Uterus (tissue), 4 donors: ENCODE measurements at places on chromosomes 2 and 18.

DNA sequence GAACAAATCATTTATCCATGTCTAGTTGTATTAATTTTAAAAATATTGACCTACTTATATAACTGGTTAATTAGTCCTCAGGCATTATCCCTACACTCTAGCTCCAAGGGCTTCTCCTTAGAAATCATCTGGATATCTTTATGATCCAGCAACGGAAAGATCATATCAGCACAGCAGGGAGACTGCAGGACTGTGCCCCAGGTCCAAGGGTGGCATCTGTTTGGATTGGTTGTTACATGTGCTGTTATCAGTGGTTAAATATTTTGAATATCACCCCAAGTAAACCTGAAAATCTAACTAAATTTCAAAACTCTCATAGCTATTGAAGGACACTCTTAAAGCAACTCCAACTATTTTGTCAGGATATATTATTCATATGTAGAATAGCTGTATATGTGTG lies 556.2 kb upstream of the ZEB2 start:
- no peak for DNase-seq

GRCh38 chr2:151782378-151783132 lies 45.7 kb downstream of the ARL5A start:
- no peak for DNase-seq

DNA sequence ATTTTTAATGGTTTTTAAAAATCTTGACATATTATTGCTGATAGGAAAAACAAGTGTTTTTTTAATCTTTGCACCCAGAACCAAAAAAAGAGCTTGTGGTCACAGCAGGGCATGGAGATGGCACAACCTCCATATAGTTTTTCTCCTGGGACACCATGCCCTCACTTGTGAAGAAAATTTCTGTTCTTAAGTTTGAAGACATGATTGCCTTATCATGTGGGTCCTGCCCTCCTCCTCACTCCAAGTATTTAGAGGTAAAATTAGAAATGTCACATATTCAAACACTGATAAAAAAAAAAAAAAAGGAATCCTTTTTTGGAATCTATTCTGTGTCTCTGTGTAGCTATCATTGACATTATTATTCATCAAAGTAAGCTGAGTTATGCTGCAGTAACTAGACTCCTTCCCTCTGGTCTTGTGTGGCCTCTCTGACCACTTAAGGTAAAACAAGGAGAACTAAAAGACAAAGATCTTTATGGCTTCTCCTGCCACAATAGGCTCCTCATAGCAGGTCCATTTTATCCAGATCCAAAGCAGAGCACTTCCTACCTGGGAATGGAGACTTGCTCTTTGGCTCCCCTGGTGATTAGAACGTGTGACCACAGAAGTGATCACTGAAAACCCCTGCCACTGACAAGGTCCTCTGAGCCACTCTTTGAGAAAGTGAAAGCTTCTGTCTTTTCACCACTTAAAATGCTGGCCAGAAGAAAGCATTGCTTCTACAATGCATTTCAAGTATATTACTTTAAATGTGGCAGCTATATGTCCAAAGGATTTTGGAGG lies 19.8 kb downstream of the ADD2 start:
- DNase-seq: no peak

- no peak for DNase-seq
Observed at GRCh38 chr18:69172046-69172445, 228.6 kb upstream of the DOK6 start.

DNA sequence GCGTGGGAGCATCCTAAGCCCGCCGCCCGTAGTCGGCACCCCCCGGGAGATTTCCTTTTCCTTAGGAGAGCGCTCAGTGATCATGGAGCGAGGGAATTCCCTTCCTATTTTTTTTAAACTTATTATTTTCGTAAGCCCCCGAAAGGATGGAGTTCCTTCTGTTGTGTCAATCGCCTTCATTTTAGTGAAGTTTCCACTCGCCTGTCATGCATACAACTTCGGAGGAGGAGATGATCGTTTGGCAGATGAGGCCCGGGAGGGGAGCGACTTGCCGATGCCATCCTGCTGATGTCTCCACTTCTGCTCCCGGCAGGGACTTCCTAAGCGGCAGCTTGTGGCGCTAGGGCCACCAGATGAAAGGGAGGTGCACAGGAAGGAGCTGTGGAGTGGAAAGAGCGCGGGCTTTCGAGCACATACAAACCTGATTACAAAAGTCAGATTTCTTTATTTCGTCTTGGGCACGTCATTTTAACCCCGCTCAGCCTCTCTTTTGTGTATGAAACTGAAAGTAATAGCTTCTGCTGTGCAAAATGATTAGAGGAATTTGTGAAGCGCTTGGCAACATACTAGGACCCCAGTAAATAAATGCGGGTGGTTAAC lies at the start of gene ADGRF3:
ADGRF3 (minus strand) TSS at position 336 of the 600 bp plus-strand sequence. CDS start 555 bp downstream, outside the sequence.
- peak; percentile 28 for DNase-seq

DNA sequence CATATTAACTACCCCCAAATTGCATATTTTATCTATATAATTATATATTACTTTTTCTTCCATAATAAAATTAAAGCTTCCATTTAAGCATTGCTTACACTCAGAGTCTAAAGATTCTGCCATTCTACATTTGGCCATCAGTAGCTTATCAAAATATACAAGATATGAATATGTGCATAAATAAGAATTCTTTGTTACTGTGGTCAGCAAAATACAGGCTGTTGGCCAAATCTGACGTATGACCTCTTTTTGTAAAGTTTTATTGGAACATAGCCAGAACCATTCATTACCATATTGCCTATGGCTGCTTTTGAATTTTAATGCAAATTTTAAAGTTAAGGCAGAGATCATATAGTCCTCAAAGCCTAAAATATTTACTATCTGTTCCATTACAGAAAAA lies 643.9 kb upstream of the VRK2 start:
- DNase-seq: no peak

- DNase-seq: no peak
Observed at GRCh38 chr2:31651267-31651666, 70.5 kb upstream of the SRD5A2 start.

- DNase-seq: no peak
Observed at GRCh38 chr2:202278944-202279343, 13.4 kb downstream of the NOP58 start.

- DNase-seq: no peak
Observed at GRCh38 chr2:109269706-109270504, 140.9 kb downstream of the SH3RF3 start.

DNA sequence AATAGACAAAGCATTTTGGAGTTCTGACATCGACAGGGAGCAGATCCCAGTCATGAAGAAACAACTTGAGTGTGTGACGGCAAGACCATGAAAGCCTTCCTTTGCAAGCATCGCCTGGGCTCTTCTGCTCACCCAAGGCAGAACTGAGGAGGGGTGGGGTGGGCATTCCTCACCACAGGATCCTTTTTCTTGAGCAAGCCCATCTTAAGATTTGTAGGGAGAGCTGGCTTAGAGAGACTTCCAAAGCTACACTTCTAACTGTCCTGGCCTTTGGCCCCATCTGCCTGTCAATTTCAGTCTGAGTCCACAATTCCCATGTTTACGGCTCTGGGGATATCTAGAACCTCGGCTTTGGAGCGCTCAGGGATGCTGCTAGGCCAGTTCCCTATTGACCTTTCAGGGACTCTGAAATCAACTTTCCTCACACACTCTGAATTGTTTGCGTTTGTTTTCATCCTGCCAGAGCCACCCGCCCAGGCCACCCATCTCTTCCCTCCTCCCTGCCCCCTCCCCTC lies 3.7 kb downstream of the KLHL14 start:
- DNase-seq: no peak

GRCh38 chr2:74690571-74690970 lies 36.5 kb downstream of the SEMA4F start:
- DNase-seq: no peak

GRCh38 chr2:113284476-113284875 lies 5.8 kb upstream of the PAX8 start:
- DNase-seq: no peak

GRCh38 chr2:240374085-240374907 lies 61.2 kb upstream of the GPC1 start:
- peak; percentile 64 for DNase-seq

DNA sequence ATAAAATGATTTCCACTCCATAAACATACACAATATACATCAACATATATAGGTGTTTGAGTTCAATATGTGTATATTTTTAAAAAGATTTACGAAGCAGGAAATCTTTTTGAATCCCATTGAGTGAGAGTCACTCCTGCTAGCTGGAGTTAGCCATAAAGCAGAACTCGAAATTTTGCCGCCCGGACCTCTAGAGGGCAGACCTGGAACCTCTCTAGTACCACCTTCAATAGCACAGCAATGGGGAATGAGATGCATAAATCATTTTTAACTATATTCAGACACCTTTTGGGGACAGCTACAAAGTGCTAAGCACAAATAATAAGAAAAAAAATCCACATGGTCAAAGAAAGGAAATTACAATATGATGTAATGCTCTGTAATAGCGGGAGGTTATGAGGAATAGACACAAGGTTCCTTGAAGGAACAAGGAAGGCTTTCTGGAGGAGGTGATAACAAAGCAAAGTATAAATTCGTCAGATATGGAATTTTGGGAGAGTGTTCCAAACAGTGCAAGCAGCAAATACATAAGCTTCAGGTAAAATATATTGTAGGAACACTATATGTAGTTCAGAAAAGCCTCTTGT lies 533.4 kb downstream of the ERBB4 start:
- no peak for DNase-seq

DNA sequence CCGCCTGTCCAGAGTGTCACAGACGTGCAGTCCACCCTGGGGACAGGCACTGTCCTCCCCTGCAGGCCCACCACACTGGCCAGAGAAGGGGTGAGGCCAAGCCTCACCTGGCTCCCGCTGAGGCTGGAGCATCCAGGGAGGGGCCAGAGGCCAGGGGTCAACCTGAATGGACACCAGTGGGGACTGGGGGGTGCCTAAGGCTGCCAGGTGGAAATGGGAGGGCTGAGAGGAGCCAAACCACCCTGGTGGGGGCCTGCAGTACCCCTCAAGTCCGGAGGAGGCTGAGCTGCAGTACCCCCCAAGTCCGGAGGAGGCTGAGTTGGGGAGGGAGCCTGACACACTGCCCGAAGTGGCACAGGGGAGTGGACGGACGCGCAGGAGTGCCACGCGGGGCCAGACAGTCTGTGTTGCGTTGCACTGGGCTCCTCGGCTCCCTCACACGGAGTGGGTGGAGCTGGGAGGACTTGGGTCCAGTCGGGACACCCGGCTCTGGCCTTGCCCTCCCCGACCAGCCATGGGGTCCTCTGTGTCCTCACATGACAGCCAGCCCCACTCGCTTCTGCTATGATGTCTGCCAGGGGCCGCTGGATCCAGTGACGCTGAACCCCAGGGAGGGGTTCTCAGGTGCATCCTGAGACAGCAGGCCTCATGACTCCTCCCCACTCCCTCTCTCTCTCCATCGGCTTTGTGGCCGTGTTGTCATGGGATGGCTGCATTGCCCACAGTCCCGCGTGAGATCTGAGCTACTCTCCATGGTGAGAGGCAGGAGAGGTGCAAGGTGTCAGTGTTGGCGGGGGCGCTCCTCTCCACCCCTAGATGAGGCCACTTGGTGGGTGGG lies 22.3 kb upstream of the GPC1 start:
- DNase-seq: peak; percentile 9

DNA sequence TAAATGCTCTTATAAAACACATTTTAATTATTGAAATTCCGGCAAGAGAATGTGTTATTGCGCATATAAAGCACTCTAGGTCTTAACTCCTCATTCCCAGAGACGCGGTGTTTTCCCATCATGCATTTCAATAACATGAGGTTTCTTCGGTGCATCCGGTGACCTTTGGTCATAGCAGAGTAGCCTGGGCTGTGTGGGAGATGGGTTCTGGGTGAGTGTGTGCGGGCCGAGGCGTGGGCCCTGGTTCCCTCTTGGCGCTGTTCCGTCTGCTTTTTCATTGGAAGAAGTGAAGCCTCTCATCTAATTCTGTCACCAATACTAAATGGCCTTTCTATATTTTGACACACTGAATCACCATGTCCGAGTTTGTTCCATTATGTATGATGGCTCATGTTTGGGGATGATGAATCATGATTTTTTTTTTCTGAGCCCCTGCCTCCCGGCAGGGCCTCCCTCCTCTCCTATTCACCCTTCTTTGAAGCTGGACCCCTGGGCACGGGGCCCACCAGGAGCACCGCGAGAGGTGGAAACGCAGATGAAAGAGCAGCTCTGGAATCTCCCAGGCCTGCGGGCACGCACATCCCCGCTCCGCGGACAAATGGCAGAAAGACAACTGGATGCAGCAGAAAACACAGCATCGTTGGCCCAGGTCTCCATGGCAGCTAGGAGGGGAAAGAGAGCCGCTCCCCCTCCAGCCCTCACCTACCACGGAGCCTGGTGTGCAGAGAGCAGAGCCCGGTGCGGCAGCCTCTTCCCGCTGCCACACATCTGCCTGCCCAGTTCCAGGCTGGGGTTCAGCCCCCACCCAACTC lies 85.8 kb upstream of the HPCAL1 start:
- no peak for DNase-seq

DNA sequence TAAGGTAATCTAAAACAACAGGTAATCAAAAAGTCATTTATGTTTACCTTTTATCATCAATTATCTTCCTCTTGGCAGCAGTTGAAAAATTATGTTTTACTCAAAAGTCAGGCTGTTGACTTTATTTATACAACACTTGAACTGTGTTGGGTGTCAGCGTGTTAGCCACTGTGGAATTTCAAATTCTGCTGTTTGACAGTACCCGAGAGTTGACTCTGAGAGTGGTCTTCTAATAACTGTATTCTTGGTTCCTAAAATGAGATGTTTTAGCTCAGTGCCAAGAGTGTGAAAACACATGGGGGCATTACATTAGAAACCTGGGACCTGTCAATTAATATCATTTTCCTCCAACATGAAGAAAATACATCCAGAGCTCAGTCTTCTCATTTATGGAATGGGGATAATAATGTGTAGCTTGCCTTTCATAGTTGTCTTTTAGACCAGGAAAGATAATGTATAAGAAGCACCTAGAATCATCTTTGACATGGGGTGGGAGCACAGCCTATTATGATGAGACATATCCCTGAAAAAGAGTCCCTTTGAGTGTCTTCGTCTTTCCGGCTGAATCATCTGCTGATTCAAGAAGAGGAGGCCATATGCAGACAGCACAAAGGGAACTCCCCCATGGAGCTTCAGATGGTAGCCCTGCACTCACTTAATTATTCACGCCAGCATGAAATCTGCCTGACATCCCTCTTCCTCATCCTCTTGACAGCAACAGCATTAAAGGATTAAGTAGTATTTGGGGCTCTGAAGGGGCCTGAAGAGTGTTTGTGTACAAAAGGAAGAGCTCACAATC lies 89.1 kb downstream of the AFF3 start:
- DNase-seq: no peak

DNA sequence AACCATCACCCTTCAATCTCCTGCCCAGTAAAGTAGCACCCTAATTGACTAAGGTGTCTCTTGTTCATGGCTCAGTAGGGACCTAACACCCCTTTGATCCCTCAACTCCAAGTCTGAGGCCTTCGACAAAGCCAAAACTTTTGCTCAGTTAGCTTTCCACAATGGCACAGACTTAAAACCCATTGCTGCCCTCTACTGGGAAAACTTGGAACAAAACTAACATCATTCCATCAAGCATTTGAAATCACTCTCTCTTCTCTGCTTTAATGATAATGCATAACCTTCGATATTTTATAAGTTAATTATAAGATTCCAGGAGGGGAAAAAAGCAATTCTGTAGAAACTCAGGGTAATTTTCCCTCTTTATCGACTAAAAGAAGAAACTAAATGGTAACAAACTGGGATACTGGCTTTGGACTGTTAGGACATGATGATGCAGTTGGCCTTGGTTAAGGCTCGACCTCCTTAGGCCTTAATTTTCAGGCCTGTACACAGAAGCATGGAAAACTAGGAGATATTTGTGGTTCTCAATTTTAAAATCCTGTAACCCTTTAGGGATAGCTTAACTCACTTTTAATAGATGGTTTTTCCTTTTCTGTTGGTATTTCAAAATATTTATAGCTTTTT lies 127.8 kb downstream of the STK39 start:
- no peak for DNase-seq

GRCh38 chr2:231910771-231911170 lies 15.4 kb downstream of the NPPC start:
- DNase-seq: no peak
